AG08395 (cell line): ENCODE measurements at places on chromosomes 16 and 17.

DNA sequence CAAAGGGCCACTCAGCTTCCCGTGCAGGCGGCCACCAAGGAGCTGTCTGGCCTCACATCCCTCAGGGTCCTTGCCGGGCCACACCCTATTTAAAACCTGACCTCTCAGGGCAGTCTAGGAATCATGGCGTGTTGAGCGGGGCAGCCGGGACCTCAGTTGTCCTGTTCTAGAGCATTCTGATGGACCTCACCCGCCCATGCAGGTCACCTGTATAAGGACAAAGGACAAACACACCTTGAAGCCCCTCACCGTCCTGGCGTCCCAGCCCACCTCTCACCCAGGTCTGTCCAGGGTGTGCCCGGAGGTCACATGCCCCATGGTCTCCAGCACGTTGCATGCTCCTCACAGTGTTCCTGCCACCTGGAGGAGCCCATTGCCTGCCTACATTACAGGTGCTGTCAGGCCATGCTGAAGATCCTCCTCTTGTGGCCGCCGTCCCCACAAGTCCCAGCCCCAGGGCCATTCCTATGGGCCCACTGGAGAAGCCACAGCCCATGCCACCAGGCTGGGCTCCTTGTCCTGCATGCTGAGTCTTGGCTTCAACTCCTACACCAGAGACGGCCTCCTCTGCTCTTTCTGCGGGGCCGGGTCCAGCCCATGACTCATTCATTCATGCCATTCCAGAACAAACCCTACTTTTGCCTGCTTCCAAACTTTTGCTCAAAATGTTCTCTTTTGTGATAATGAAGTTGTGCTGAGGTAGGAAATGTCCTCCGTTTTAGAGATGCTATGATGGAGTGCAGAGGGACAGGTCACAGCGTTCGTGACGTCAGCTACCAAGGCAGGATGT is 46.3 kb downstream of the PEMT start:
- DNase-seq = peak; percentile 87

DNA sequence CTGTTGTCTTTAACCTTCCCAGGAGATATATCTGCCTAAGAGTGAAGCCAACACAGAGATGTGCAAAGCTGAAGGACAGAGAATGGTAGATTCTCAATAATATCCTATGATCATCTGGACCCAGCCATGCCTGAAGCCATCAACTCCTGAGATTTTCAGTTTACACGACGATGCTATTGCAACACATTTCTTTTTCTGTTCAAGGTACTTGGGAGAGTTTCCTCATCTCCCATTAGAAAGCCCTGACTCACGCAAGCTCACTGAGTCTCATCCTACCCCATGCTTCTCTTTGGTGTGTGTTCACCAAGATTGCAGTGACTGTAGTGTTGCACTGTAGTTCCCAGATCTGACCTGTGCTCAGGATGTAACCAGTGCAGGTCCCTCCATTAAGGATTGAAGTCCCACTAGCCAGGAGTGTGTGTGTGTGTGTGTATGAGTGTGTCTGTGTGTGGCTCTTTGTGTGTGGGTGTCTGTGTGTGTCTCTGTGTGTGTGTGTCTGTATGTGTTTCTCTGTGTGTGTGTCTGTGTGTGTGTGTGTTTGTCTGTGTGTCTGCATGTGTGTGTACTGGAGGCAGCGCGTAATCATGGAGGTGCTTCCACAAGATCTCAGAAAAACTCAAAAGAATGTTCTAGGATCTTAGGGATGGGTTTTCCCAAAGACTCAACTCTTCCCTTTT is 15.5 kb downstream of the CES1 start:
- DNase-seq = no peak

- no peak for DNase-seq
Observed at GRCh38 chr16:25443994-25444393, 186.3 kb upstream of the ZKSCAN2 start.

GRCh38 chr16:11689031-11689840 is 21.0 kb downstream of the SNN start:
- no peak for DNase-seq

DNA sequence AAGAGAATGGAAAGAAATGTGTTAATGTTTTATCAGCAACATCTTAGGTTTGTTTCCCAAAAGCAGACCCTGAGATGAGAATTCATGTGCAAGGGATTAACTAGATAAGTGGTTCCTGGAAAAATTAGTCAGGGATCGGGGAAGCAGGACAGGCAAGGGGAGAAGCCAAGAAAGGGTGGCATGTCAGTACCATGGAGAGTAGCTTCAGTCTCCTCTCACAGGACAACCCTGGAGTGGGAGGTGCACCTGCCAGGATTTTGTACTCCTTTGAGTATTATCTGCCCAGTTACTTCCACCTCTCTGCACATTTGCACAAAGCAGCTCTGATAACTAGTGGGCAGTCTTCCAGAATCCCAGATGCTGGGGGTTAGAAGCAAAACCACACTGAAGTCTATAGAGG is 117.0 kb downstream of the RGS9 start:
- DNase-seq = peak; percentile 43

GRCh38 chr17:57045868-57046704 is 39.0 kb upstream of the AKAP1 start:
- DNase-seq = no peak

DNA sequence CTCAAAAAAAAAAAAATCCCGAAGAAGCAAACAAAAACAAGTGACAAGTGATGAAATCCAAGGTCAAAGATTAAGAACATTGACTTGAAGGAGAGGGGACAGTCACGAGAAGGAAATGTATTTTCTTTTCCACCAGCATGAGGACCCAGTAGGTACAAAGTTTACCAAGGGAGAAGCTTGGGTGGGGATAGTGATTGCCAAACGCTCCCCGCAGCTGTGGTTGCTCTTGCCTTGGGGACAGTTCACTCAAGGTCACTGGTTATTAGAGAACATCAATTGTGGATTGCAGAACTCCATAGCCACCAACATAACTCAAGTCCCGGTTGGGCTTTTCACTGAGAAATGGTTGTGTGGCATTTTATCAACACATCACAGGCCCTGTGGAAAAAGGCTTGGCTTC is 27.0 kb downstream of the RSL1D1 start:
- peak; percentile 44 for DNase-seq

GRCh38 chr16:86929057-86929871 is 350.9 kb downstream of the FOXL1 start:
- peak; percentile 52 for DNase-seq

DNA sequence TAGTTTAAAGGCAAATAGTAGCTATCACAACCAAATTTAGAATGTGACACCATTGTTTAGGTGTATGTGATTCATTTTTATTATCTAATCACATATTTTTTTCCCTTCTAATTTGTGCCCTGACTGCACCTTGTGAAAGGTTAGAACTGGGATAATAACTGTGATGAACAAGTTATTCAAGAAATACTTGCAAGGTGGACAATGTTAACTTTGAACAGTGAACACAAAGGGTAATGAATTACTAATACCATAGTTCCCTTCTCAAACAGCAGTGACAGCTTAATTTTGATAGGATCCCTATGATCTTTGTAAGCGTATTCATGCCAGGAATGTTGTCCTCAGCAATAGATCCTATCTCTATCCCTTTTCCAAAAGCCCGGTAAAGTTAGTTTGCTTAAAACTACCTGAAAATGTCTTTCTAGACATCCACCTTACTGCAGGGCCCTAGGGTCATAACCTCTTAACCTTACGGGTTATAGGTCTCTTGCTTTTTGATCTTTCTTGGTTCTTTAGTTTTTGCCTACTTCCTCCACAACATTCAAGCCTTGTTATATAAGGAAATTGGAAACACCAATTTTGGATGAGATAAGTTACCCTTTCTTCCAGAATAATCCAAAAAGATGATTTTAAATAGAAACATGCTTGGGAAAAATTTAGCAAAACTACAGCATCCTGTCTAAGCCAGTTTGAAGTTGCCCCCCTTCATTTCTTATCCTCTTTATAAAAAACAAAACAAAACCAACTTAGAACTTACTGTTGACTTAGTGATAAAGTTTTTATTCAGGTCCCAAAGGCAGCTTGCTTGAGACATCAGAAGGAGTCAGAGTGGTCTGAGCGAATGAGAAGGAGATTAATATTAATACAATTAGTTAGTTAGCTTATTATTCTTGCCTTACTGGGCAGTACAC is 200.0 kb upstream of the TBX2 start:
- no peak for DNase-seq

DNA sequence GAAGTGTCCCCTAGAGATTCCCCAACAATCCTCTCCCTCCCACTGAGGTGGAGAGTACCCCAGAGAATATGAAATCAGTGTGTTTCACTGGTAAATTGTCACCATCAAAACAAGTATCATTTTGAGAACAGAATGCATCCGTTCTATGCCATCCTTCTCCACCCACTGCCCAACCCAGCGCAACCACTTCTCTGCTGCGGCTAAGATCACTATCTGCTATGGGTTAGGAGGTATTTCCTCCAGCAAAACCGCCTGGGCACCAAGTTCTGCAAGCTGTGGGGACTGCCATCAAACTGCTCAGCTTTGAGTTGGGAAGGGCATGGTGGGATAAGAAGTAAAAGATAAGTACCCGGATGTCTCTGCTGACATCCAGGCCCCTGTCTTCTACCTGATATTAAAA is 24.4 kb downstream of the CNTNAP1 start:
- DNase-seq = no peak

DNA sequence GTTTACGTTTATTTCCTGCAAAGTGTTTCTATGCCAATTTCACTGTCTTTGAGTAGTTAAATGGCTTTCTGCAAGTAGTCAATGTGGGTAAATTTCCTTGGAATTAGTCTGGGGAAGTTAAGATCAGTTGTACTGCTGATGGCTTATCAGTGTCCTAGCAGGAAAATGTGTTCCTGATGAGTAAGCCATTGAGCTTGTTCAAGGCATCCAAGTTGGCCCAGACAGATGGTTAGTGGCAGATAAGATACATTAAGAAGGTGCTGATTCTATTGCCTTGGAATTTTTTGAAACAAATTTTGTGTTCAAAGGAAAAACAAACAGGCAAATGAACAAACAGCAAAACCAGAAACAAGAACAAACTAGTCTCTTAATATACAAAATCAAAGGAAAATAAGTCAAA is 258.4 kb downstream of the MAP2K6 start:
- peak; percentile 70 for DNase-seq

DNA sequence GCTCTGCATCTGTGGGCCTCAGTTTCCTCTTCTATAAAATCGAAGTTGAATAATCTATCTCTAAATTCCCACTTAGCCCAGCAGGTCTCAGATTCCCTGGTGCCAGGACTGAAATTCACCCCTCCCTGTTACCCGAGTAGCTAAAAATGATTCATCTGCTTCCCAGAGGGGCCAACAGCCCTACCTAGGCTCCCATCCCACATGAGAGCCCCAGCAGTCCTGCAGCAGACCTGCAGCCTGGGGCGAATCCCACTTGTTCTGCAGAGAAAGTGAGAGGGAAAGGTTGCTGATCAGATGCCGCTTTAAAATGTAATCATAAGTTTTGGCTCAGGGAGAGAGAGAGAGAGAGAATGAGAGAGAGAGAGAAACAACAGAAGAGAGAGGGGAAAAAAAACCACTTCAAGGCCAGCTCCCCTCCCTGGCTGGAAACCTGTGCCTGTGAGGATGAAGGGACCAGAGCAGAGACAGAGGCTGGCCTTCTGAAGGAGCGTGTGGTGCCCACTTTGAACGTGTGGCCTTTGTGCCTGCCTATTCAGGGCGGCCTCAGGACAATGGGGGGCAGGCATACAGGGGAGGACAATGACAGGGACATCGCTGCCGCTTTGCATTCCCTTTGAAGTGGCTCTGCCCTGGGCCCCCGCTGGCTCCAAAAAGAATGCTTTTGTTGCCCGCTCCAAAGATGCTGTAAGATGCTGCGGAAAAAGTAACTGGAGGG is 85.2 kb upstream of the NKD1 start:
- DNase-seq = no peak

GRCh38 chr16:67727521-67728485 is 8.7 kb upstream of the GFOD2 start:
- DNase-seq = no peak

DNA sequence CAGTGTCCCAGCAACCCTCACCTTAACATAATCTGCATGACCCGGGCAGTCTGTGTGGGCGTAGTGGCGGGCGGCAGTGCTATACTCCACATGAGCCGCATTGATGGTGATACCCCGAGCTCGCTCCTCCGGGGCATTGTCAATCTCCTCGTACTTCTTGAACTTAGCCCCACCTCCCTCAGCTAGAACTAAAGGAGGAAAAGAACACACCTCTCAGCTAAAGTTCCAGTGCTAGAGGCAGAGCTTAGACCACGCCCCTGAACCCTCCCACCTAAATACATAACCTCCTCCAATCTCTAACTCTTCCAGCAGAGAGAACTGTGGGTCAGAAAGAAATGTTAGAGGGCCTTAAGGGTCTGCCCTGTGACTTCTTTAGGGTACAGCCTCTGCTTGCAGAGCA is 855 bp downstream of the TUFM start:
- DNase-seq = peak; percentile 17

GRCh38 chr16:71542377-71542776 is 16.2 kb downstream of the CHST4 start:
- DNase-seq = peak; percentile 52

DNA sequence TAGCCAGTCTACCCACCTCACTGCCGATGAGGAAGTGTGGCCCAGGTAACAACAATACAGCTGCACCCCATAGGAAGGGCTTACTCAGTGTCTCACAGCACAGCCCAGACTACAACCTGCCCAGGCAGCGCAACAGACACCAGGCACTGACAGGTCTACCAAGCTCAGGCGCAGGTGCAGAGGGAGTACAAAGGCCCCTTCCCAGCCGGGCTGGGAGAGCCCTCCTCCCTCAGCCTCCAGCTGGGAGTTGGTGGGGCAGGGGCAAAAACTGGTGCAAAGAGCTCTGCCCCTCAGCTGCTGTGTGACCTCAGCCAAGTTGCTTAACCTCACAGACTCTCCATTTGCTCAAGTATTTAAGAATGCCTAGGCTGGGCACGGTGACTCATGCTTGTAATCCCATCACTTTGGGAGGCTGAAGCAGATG is 112.6 kb upstream of the LHX1 start:
- no peak for DNase-seq
